Type B pancreatic cell (in vitro differentiated cells): ENCODE measurements at places on chromosomes 2 and 18.

DNA sequence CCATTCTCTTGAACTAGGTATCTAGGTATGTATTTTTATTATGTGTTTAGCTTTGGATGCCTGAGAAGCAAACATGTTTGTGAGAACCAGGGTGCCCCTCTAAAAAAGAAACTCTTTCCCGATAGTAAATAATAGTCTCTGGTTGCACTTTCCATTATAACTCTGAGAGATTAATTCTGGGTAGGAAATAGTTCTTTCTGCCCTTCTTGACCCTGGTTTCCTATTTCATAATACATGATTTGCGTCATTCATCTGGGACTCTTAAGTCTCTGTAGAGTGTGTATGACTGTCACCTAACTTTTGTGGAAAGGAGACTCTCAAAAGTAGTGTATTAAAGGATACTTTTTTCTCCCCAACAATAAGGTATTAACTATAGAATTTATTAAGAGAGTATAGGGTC, 31.5 kb downstream of the ACSL3 start:
- no peaks in the 10 kb centered on the region for H3K27me3 ChIP-seq
- no peak for DNase-seq
- H3K4me3 ChIP-seq: no peak overlapping the region

GRCh38 chr2:183541766-183542165, 417.5 kb downstream of the NUP35 start:
- H3K27me3 ChIP-seq: no peaks in the 10 kb centered on the region
- H3K27ac ChIP-seq: no peak overlapping the region
- H3K4me3 ChIP-seq: no peak overlapping the region
- no peaks in the 10 kb centered on the region for H3K36me3 ChIP-seq

DNA sequence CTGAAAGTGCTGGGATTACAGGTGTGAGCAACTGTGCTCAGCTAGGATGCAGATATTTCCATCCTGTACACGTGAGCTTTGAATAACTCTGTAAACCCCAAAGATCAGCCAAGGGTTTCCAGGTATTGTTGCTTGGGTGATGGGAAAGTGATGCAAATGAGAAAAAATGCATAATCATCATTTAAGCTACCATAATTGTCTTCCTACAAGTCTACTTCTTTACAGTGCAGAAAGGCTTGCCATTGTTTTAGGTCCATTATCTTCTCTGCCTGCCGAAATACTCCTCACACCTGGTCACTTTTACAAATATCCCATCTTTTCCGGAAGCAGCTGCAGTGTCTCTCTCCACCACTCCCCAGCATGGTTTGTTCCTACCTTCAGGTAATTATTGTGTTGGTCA, 259.8 kb upstream of the CCDC68 start:
- H3K36me3 ChIP-seq: peaks cover 12% of the 10 kb centered on the region
- no peak overlapping the region for H3K27ac ChIP-seq
- H3K4me3 ChIP-seq: no peak overlapping the region
- H3K27me3 ChIP-seq: no peaks in the 10 kb centered on the region
- no peak for DNase-seq
- no peaks in the 10 kb centered on the region for H3K4me1 ChIP-seq

- H3K4me3 ChIP-seq: no peak overlapping the region
- H3K36me3 ChIP-seq: no peaks in the 10 kb centered on the region
- H3K27me3 ChIP-seq: peaks cover under 1% of the 10 kb centered on the region
- no peak overlapping the region for H3K27ac ChIP-seq
- no peak for DNase-seq
- no peaks in the 10 kb centered on the region for H3K4me1 ChIP-seq
Measured at GRCh38 chr18:73785300-73785699, 362.3 kb downstream of the FBXO15 start.

GRCh38 chr18:25235401-25236042, 116.4 kb downstream of the ZNF521 start:
- peaks cover 21% of the 10 kb centered on the region for H3K4me1 ChIP-seq
- no peak overlapping the region for H3K4me3 ChIP-seq
- H3K27ac ChIP-seq: no peak overlapping the region
- H3K27me3 ChIP-seq: peaks cover 4% of the 10 kb centered on the region

DNA sequence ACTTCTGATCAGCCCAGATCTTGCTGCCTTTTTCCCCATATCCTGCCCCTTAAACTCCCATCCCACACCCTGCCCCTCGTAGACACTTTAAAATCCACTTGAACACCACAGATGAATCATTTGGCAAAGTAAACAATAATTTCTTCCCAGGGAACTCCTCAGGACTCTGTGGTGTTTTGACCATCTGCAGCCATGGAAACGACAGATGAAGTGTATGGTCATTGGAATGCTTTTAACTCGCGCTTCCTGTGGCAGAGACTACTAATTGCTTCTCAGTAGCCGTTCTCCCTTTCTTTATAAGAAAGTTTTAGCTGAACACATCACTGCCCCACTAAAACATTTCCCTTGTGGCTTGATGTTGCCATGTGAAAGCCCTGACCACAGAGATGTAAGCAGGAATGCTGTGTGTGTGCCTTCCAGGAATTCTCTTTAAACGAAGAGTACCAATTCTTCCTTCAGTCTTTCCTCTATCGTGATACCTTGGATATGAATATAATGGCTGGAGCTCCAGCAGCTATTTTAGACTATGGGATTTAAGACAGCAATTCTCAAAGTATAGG, 92.7 kb upstream of the PARD3B start:
- H3K4me1 ChIP-seq: peaks cover 51% of the 10 kb centered on the region
- DNase-seq: no peak
- no peaks in the 10 kb centered on the region for H3K36me3 ChIP-seq
- H3K27me3 ChIP-seq: no peaks in the 10 kb centered on the region

- no peak overlapping the region for H3K27ac ChIP-seq
- DNase-seq: no peak
- H3K4me1 ChIP-seq: peaks cover 13% of the 10 kb centered on the region
- no peaks in the 10 kb centered on the region for H3K36me3 ChIP-seq
- peaks cover 24% of the 10 kb centered on the region for H3K27me3 ChIP-seq
Measured at GRCh38 chr2:10930721-10931516, 19.2 kb downstream of the KCNF1 start.

- H3K36me3 ChIP-seq: peaks cover 16% of the 10 kb centered on the region
- peaks cover 3% of the 10 kb centered on the region for H3K27me3 ChIP-seq
- no peak overlapping the region for H3K4me3 ChIP-seq
- H3K27ac ChIP-seq: no peak overlapping the region
Measured at GRCh38 chr2:75545922-75546321, 14.8 kb downstream of the EVA1A start.

GRCh38 chr2:38600242-38600891, 2.4 kb downstream of the HNRNPLL start:
- no peak for DNase-seq
- peak overlapping the region; percentile 94 for H3K4me3 ChIP-seq
- H3K27me3 ChIP-seq: no peaks in the 10 kb centered on the region

DNA sequence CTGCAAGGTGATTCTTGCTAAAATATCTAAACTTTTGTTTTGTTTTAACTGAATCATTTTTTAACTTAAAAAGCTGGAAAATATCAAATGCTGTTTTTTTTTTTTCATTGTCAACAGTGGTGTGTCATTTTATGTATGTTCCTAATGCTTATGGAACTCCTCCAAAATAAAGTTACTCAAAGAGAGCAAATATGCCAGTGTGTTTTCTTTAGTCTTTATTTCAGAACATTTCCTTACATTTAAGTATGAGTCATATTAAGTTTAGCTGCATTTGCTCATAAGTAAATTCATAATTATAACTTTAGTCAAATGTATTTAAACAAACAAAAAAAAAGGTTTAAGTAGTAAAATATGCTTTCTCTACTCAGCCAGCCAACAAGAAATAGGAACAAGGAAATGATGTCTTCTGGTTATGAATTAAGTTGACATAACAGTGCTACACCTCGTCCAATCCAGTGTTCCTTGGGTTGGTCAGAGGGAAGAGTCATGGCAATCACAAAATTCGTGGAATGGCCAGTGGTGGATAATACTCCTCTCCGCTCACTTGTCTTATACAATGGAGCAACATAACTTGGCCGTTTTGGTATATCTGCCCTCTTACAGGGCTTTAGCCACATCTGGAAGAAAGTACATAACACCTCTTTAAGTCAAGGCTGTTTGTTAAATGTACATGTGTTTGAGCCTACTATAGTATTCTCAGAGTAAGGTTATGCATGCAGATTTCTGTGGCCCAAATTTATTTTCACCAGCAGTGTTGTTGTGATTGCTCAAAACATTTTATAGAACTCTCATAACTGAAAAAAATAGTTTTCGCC, 80.7 kb downstream of the SLC39A10 start:
- no peak for DNase-seq
- H3K27me3 ChIP-seq: no peaks in the 10 kb centered on the region
- no peaks in the 10 kb centered on the region for H3K4me1 ChIP-seq
- no peak overlapping the region for H3K4me3 ChIP-seq

DNA sequence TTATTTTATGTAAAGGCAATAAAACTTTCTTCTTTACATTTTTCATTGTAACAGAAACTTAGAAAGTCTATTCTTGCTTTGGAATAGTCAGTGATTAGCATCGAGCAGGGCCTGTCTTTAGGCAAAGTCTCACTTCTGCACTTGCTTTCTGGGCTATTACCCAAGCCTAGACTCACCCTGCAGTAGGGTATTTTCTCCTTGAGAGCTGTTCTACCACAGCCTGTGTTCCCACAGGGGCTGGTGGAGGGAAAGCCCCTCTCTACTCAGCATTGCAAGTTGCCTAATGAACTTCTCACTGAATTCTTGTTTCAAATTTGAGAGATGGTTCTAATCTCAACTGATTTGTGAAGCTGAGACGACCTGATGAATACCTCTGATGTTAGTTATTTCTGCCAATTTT, 111.7 kb upstream of the KLHL14 start:
- peaks cover 10% of the 10 kb centered on the region for H3K4me1 ChIP-seq
- DNase-seq: no peak
- H3K36me3 ChIP-seq: no peaks in the 10 kb centered on the region
- H3K27ac ChIP-seq: no peak overlapping the region

DNA sequence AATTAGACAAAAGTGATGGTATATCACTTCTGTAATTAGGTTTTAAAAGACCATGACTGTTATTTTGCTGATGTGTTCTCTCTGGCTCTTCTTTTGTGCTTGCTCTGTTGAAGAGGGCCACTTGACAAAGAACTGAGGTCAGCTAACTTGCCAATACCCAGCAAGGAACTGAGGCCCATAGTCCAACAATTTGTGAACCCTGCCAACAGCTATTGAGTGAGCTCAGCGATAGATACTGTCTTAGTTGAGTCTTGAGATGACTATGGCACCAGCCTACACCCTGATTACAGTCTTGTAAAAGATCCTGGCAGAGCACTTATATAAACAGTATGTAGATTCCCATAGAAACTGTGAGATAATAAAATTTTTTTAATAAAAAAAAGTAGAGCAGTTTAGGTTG, 103.0 kb downstream of the BMPR2 start:
- H3K4me1 ChIP-seq: no peaks in the 10 kb centered on the region
- no peak overlapping the region for H3K27ac ChIP-seq
- DNase-seq: no peak
- H3K4me3 ChIP-seq: no peak overlapping the region

GRCh38 chr2:201220102-201220570, 37.2 kb downstream of the CASP10 start:
- peak overlapping the region; percentile 83 for H3K27ac ChIP-seq
- H3K4me3 ChIP-seq: peak overlapping the region; percentile 7
- DNase-seq: no peak

GRCh38 chr2:26745609-26746327, 18.3 kb upstream of the SLC35F6 start:
- DNase-seq: peak; percentile 87
- H3K27ac ChIP-seq: no peak overlapping the region
- no peaks in the 10 kb centered on the region for H3K36me3 ChIP-seq
- H3K27me3 ChIP-seq: no peaks in the 10 kb centered on the region

GRCh38 chr2:218691234-218691633, 19.3 kb downstream of the STK36 start:
- H3K27ac ChIP-seq: no peak overlapping the region
- no peak for DNase-seq

GRCh38 chr2:131567891-131568290, 40.2 kb downstream of the CCDC74A start:
- no peak overlapping the region for H3K27ac ChIP-seq
- no peak for DNase-seq
- peaks cover 17% of the 10 kb centered on the region for H3K27me3 ChIP-seq
- no peaks in the 10 kb centered on the region for H3K36me3 ChIP-seq

DNA sequence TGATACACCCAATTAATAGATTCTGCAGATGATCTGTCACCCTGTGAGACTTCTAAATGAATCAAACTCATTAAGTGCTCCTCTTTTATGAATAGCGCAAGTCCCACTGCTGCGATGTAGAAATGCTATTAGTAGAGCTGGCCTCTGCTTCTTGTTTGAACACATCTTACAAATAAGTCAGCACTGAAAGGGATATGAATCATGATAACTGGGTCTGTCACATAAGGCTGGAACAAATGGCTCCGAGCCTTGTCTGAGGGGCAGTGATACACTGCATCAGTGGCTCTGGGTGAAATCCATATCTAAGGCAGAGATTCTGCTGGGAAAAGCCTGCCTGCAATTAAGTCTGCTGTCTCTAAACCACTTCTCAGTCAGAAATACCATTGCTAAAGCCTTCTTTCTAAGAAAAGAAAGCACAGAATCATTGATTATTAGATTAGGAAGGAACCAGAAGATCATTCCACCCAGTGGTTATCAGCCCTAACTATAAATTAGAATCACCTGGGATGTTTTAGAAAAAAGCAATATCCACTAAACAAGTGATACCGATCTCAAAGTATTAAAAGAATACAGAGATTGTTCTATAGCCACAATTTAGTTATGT, 75.2 kb downstream of the SLC5A7 start:
- peaks cover 9% of the 10 kb centered on the region for H3K4me1 ChIP-seq
- H3K4me3 ChIP-seq: no peak overlapping the region
- H3K36me3 ChIP-seq: no peaks in the 10 kb centered on the region
- no peak for DNase-seq

GRCh38 chr2:130351711-130352110, 4.1 kb upstream of the PTPN18 start:
- peaks cover 23% of the 10 kb centered on the region for H3K4me1 ChIP-seq
- H3K27me3 ChIP-seq: no peaks in the 10 kb centered on the region
- no peak overlapping the region for H3K27ac ChIP-seq
- DNase-seq: no peak

- no peak overlapping the region for H3K4me3 ChIP-seq
- H3K27me3 ChIP-seq: no peaks in the 10 kb centered on the region
- peaks cover 56% of the 10 kb centered on the region for H3K36me3 ChIP-seq
- H3K4me1 ChIP-seq: no peaks in the 10 kb centered on the region
Measured at GRCh38 chr18:36158266-36158867, 28.7 kb downstream of the ELP2 start.

DNA sequence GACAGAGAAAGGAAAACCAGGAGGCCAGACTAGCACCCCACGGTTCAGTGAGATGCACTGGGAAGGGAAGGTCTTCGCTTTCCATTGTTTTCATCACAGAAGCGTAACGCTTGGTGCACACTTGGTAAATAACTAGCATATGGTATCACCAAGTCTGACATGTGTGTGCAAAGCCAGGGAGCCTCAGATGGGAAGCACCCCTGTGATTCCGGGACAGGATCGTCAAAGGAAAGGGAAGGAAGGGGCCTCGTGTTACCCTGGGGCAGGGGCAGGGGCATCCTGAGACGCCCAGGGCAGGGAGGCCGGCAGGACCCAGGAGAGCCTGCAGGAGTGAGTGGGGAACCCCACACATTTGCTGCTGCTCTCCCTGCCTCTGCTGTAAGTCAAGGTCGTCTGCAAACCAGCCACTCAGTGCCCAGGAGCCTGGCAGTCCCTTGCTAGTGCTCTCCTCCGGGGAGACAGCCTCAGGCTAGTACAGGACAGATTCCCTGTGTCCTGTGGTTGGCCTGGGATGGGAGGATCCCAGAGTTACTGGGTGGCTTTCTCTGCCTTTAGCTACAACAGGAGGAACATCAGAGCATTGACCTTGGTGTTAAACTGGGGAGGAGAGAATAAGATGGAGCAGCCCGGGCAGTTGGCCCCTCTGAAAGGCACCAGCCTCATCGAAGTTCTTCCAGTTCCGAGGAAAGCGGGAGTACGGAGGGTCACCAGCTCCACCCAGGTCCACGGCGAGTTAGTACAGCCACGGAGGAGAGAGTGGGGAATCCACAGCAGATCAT, 192.5 kb downstream of the NDUFA10 start:
- H3K36me3 ChIP-seq: no peaks in the 10 kb centered on the region
- DNase-seq: peak; percentile 55
- no peak overlapping the region for H3K4me3 ChIP-seq
- peaks cover 16% of the 10 kb centered on the region for H3K4me1 ChIP-seq
